ENCODE measurements at places on chromosomes 6 and 20.
A peak's percentile ranks its signal among the peaks of the same experiment; 100 is the strongest.

- no peak for DNase-seq
These were observed 1195.9 kb upstream of the MAP3K7 start for GRCh38 chr6:91782802-91783201.

DNA sequence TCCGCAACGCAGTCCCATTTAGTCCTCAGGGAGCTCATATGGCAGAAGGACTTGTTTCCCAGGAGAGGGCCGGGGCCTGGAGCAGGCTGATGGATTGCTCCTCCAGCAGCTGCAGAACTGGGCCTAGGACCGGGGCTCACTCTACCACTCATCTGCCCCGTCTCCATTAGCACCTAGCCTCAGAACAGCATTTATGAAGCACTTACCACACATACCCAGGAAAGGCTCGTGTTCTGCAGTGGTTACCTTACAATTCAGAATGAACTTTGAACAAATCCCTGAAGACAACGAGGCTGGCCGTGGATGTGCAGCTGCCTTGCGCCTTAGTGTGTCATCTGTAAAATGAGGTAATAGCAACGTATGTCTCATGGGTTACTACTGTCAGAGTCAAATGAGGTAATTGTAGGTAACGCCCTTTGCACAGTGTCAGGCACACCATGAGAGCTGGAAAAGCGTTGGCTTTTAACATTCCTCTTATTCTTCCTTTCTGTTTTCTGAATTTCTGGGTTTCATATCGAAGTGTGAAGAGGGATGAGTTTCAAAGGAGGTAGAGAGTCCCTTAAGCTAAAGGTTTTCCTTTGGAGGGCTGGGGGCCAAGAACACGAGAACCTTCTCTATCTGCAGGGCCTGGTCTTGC is 46.3 kb upstream of the CD93 start:
- no peak for DNase-seq

- peak; percentile 74 for DNase-seq
These were observed 3.6 kb upstream of the MATN4 start for GRCh38 chr20:45311589-45312211.

DNA sequence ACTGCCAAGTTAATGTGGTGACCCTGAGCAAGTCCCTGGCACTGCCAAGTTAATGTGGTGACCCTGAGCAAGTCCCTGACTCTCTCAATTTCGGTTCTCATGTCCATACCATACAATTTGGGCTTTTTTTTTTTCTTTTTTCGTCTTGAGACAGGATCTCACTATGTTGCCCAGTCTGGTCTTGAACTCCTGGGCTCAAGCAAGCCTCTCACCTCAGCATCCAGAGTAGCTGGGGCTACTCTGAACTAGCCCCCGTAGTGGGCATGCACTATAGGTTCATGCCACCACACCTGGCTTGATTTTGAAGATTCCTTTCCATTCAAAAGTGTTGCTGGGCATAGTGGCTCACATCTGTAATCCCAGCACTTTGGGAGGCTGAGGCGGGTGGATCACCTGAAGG is 100.0 kb upstream of the FOXP4 start:
- DNase-seq = no peak

DNA sequence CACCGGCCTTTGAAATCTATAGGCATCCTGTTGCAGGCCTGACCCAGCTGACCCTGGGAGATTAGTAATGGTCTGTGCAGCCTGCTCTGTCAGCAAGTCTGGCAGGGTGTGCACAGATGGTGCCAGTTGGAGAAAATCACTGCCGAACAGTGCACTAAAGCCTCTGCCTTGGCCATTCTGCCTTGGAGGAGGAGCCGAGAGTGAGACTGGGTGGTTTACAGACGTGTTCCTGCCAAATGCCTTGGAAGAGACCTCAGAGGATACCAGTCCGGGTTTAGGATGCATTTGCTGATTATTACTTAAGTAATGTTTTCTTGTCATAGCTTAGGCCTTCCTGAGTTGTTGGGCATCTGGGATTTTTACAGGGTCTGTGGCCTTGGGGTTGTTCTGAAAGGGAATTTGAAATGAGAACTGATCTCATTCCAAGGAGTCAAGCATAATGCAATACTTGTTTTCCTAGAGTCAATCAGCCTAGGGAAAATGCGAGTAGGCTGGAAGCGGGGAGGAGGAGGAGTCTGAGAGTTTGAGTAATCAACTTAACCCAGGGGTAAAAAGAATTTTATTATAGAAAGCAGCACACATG is 292.1 kb downstream of the SOX4 start:
- no peak for DNase-seq

GRCh38 chr20:51769976-51770615 is 1.9 kb upstream of the ATP9A start:
- DNase-seq = no peak

DNA sequence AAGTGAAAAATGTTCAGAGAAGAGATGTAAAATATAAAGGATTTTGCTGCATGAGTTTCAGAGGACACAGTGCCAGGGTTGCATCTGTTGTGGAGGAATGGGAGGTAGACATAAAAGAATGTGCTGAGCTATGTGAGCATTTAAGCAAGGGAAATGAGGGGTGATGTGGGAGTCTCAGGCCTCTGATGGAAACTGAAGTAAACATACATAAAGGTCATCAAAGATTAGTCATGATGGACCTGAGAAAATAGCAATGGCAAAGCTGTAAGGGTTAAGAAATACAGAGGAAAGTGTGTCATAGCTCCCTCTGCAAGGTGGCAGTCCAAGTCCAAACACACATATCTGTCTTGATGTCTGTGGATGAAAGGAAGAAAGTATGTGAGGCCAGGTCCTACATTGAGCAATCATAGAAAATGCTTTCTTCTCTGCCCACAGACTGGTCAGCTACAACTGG is 306.6 kb upstream of the ECI2 start:
- peak; percentile 1 for DNase-seq

- peak; percentile 73 for DNase-seq
These were observed 158.1 kb downstream of the CDH26 start for GRCh38 chr20:60116128-60116909.

DNA sequence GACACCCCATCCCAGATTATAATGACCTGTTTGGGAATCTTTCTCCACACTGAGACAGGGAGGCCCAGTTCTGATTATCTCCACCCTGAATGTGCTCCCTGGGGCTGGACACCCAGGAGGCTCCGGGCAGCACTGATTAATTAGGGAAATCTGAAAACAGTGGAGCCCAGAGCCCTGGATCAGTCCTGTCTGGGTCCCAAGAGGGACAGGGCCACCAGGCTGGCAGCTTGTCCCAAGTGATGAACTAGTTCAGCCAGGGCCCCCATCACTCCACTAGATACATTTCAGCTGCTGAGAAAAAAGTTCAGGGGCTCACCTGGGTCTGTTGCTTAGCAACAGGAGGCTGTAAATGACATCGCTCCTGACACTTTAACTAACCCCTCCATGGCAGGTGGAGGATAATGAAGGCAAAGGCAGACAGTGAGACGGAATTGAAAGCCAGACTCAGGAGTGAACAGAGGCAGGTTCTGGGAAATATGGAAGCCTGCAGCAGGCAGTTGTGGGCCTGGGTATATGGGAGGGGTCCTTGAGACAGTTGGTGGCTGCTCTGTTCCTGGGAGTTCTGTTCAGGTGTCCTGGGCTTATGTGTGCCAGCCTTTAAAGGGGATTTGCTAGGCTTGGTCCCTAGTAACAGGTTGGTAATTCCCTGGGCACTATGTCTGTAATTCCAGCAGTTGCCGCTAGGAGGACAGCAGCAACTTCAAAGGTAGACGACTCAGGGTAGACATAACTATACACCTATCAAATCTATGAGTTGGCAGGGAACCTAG is 78.3 kb upstream of the CTNNBL1 start:
- DNase-seq = peak; percentile 53

DNA sequence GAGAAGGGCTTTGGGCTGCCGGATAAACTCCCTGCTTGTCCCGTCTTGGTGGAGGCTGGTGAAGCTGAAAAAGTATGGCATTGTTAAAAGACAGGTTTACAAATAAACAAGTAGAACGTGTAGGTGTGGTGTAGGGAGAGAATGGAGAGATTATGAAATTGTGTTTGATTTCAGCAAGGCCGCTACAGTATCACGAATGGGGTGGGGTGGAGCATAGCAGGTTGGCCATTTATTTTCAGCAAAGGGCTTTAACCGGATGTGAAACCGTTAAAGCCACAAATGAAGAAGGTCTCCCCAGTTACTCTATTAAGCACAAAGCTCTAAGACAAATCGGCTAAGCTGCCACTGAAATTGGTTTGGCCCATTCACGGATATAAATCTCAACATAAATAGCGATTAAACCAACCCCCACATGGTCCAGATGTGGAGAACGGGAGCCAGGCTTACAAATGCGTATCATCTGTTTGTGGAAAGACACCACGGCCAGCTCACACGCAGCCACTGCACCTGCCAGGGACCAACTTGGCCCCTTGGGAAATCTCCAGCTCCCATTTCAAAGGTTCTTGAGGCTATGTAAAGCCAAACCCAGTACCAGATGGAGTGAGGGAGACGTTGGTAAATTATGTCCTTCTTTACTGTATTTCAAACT is 94.0 kb downstream of the ZMYND8 start:
- DNase-seq = no peak

- DNase-seq = no peak
These were observed 2.9 kb downstream of the RIPOR2 start for GRCh38 chr6:24932832-24933231.

GRCh38 chr6:1820714-1821113 is 211.0 kb downstream of the FOXC1 start:
- no peak for DNase-seq

DNA sequence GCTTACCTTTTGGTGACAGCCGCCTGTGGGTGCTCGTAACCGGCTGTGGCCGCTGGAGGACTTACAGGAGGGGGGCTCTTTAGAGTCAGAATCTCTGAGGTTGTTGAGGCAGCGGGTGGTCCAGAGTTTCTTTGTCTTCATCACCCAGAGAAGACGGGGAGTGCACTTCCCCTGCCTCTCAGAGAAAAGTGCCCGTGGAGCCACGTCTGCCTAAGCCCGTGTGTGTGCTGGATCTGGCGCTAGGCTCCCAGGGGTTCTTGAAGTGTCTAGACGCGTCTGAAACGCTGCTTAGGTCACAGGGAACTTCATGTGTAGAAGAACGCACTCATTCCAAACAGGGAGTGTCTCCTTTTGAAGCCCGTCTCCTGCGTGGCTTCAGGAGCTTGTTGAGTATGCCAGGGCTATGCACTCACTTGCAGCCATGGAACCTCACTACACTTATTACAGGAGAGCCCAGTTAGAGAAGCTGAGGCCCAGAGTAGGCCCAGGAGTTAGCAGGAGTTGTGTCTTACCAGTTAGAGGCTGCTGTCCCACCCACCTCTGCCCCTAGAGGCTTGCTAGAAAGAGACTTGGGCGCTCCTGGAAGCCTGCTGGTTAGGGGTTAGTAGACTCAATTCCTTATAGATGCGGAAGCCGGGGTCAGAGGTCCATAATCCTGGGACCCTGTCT is 1.3 kb downstream of the LSM14B start:
- DNase-seq = no peak

DNA sequence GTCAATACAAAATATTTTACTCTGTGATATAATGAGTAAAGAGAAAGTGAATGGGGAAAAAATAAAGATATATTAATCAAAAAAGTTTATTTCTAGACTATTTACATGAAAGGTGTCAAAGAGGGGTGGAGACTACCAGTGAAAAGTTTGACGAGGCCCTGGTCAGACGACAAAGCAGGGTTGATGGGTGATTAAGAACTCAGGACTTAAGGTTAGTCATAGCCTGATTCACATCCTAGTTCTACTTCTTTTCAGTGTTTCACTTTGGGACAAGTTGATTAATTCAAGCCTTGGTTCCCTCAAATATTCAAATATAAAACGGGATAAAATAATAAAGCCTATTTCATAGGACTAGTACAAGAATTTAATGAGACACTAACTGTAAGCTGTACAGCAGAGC is 178.2 kb upstream of the HS3ST5 start:
- DNase-seq = no peak

GRCh38 chr6:3960754-3961361 is 111.7 kb downstream of the FAM50B start:
- no peak for DNase-seq

GRCh38 chr20:39263076-39263475 is 300.9 kb downstream of the DHX35 start:
- no peak for DNase-seq

DNA sequence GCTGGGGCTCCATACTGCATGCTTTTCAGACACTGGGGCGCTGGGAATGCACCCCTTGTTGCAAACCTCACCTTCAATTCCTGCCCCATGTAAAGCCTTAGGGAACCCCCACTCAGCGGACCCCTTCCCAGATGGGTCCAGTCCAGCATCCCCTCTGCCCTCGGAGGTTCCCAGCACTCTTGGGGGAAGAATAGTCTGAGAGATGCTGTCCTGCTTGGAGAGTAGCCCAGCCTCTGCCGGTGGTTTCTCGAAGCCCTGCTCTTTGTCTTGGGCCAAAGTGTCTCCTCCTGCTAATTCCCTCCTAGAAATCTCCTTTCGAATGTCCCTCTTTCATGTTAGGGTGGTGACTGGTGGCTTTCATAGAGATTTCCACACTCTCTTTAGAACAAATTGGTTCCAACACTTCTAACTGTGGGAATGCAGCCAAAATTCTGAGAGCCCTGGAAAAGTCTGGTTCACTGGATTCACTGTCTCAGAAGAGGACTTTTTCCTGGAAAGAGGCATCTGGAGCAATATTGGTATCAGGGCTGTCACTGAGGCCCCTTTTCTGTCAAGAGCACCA is 24.9 kb upstream of the SULF2 start:
- DNase-seq = peak; percentile 27

DNA sequence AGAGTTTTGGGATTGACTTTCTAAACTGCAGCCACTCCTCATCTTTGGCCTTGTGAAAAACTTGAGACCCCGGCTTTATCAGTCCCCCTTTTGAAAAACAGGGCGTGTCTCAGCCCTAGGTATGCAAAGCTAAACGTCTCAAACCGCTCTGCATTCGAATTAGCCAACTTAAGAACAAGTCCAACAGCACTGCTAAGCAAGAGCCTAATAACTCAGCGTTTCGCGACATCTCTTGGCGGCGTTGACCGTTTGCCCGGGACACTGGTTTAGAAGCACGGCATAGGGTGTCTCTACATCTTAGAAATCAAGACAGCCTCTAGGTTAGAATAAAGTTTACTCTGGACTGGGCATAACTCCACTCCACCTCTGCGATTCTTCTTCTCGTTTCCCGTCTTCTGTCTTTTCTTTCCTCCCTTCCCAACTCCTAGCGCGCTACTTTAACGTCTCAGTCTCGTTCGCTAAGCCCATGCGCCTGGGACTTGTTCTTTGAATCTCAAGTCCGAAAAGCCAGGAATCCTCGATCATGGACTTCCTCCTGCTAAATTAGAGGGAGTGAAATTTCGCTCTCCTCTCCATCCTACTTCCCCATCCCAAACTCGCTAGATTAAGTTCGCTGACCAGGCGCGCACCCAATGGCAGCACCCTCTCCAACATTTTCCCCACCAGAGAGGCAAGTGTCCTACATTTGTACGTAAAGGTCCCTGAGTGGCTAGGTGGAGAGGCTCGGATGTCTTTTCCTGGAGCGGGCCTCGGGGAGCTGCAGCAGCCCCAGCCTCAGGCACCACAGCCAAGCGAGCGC is 10.5 kb upstream of the TFAP2A start:
- no peak for DNase-seq
